Vagina (tissue), 2 donors: ENCODE measurements at places on chromosomes 5 and 9.

DNA sequence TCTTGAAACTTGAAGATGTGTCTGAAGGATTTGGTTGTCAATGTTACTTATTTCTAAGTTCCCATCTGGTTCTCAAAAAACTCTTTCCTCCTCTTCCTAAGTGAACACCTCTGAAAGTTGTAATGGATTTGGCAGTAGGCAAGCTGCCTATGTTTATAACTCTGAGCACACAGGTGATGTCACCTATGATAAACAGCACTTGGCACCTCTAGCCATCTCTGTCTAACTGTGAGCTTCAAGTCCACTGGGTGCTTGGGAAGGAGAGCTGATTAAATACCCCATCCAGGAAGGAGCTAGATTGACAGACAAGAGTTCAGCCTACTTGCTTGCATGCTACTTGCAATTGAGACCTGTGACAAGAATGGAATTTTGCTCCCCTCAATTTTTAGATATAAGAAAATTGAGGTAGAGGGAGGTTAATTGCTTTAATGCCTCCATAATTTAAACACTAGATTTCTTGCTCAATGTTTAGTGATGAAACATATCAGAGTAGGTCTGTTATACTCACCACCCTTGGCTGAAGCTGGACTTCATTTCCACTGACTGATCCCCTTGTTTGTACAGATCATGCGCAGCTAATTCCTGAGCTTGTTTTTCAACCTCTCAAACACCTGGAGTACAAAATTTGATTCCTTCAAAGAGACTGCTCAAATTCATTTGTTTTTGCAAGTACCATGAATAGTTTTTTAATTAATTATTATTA, 49.9 kb downstream of the PDE4D start:
- no peak for DNase-seq

DNA sequence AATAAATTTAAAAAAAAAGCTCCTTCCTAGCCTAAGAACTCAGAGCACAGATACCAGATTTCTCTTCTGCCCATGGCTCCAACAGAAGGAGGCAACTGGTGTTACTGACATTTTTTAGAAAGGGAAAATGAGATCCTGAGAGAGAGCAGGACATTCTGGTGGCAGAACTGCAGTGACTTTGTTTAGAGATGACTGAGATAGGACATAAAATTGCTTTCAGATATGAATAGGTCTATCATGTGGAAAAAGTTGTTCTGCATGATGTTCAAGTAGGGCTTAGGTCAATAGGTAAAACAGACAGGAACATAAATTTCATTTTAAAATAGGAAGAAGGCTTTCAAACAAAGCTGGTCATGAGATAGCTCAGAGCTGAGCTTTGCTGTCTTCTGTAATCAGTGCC, 49.6 kb downstream of the NIPAL4 start:
- no peak for DNase-seq

DNA sequence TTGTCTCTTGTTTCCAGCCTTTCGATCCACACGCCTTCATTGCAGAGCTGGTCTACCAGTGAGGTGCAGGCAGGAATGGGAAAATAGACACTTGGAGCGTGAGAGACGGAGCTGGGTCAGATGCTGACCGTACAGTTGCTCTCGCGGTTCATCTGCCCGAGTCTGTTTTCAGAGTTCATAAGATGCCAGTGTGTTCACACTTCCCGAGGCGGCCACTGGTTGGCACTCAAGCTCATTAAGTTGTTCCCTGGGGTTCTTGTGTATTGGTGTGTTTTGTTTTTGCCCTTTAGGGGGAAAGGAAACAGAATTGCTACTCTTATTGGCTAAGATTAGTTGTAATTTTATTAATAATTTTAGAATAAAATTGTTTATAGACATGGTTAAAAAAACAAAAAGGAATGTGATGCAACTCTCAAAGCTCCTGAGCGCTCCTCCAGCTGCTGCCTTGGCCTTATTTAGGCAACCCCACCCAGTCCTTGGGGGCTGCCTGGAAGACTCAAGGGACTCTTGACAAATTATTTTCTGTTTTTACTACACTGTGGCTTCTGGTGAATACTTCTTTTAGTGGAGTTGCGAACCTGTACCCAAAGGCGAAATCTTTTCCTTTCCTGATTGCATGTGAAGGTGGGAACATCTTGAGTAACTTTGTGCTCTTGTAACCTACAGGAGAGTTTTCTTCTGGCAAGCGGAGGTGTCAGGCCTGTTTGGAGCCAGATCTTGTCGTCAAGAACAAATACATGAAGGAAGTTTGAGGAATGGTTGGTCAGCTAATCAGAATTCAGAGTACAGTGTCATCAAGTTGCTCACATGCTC, 146.1 kb downstream of the MAST4 start:
- no peak for DNase-seq

DNA sequence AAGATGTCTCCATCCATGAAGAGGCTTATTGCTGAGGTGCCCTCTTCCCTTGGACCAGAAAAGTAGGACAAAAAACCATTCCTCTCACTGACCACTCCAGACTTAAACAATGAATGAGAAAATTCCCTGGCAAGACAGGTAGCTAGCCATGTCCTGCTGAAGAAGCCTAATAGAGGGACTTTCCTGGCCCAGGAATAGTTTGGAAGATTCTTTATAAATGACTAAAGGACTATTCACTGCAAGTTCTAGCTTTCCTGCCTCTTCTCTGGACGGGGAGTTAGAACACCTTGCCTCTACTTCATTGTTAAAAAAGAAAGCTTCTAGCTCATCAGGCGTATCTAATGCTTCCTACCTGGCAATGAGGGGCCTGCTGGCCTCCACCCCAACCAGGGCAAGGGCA, 153.6 kb downstream of the NR3C1 start:
- DNase-seq, result peak; percentile 11

DNA sequence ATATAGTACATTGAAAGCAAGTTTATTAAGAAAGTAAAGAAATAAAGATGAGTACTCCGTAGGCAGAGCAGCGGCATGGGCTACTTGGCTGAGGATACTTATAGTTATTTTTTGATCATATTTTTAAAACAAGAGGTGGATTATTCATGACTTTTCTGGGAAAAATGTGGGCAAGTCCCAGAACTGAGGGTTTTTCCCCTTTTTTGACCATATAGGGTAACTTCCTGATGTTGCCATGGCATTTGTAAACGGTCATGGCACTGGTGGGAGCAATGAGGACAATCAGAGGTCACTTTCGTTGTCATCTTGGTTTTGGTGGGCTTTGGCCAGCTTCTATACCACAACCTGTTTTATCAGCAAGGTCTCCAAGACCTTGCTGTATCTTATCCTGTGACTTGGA, 5.2 kb upstream of the BASP1 start:
- DNase-seq, result no peak

DNA sequence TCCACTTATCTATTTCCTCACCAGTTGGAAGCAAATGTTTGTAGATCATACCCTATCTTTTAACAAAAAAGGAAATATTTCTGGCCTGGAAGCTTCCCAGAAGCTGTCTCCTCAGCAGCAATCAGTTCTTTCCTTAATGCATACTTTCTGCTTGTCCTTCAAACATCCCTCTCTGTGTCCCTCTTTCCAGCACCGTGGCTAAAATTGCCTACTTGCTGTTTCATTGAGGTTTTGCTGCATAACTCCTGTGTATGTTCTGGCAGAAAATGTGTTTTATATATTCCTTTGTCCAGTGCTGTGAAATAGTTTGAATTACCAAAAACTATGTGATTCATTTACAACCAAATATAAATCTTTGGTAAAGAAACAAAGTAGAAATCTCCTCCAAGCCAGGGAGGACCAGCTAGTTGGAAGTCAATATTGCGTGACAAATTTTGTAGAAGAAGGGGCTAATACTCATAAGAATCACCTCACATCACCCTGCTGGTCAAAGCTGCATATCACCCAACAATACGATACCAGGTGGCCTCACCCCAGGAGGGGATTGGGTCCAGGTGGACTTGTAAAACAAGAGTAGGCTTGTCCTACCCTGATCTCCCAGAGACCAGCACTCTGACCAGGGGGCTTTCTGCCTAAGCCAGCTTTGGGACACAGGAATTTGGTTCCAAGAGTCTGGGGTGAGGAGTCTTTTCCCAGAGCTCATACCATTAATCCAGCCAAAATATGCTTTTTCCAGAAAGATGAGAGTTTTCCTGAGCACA, 198.4 kb upstream of the SNX2 start:
- DNase-seq, result no peak
